ENCODE measurements at places on chromosomes 7 and 10.

DNA sequence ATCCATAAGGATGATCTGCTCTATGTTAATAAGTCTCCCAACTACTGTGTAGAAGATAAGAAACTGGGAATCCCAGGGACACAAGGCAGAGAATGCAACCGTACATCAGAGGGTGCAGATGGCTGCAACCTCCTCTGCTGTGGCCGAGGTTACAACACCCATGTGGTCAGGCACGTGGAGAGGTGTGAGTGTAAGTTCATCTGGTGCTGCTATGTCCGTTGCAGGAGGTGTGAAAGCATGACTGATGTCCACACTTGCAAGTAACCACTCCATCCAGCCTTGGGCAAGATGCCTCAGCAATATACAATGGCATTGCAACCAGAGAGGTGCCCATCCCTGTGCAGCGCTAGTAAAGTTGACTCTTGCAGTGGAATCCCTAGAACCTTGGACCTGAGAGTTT, 10.3 kb downstream of the WNT16 start:
- no peak for DNase-seq

DNA sequence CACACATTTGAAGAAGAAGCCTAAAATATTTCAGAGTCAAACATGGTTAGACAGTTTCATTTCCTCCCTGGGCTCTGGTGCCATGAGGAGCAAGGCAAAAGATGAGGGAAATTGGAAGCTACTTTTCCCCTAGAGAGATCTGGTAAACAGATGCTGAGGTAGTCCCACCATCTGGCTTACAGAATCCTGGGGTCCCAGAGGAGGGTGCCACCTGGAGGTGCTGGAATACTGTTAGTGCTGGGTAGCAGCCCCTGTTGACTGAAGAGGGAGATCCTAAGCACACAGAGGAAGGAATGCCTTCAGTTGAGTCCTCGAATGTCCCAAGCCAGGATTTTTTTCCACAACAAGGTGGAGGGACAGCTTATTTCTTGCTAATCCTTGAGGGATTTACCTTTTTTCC, 160.1 kb downstream of the FZD1 start:
- peak; percentile 48 for DNase-seq

GRCh38 chr10:89745903-89746302, 44.5 kb downstream of the KIF20B start:
- DNase-seq, result no peak

DNA sequence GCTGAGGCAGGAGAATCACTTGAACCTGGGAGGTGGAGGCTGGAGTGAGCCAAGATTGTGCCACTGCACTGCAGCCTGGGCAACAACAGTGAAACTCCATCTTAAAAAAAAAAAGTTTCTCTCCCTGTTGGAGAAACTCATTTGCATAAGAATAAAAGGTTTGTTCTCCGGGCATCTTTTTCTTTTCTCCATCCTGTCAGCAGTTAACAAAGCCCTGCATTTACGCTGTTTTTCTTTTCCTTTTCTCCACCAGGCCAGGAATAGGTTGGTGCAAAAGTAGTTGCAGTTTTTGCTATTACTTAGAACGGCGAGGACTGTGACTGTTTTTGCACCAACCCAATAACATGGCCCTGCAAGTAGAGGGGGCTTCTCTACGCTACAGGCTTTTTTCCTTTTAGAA, 9.5 kb upstream of the URGCP start:
- no peak for DNase-seq

GRCh38 chr7:12158334-12159060, 52.6 kb upstream of the TMEM106B start:
- no peak for DNase-seq
